ENCODE measurements at places on chromosomes 12 and 14.
A peak's percentile ranks its signal among the peaks of the same experiment; 100 is the strongest.

GRCh38 chr12:92465786-92466295 lies 236.9 kb upstream of the PLEKHG7 start:
- H3K4me1 ChIP-seq: peaks cover 46% of the 10 kb centered on the region
- no peak for DNase-seq
- H3K27ac ChIP-seq: no peak overlapping the region
- no peak overlapping the region for H3K4me3 ChIP-seq

DNA sequence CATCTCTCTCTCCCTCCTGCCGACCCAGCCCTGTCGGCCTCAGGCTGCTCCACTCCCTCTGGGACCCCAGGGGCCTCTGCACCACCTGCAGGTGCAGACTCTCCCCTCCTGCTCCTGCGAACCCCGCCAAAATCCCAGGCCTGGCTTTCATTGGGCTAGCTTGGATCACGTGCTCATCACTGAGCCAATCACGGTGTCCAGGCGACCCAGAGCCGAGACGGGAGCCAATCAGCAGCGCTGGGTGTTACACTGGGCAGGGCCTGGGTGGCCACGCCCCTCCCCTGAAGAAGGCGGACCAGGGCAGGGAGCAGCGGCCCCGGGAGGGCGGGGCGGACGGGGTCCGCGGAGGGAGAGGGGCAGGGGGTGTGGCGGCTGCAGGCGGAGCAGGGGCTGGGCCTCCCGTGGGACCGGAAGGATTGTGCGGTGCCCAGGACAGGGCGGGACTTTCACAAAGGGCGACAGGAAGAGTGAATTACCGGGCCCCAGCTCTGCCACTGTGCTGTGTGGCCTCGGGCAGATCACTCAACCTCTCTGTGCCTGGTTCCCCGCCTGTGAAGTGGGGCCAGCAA lies 66.6 kb upstream of the FBRSL1 start:
- H3K4me3 ChIP-seq: no peak overlapping the region
- no peaks in the 10 kb centered on the region for H3K4me1 ChIP-seq
- no peaks in the 10 kb centered on the region for H3K36me3 ChIP-seq

DNA sequence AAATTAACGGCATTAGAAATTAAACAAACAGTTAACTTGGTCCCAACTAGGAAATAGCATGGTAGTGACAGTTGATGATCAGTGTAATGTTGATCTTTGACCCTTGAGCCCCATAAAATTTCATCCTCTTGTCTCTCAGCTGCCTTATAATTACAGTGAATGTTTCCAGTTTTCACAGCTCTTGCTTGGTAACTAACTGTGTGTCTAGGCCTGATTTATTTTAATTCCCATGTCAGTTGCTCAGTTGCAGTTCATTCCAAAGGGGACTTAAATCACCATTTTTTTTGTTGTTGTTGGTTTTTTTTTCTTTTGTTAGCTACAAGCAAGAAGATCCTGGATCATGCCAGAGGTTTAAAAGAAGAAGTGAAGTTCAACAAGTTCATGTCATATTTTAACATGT lies 1883.7 kb upstream of the FLRT2 start:
- H3K4me1 ChIP-seq: no peaks in the 10 kb centered on the region
- no peak overlapping the region for H3K27ac ChIP-seq
- H3K27me3 ChIP-seq: no peaks in the 10 kb centered on the region
- H3K36me3 ChIP-seq: no peaks in the 10 kb centered on the region

DNA sequence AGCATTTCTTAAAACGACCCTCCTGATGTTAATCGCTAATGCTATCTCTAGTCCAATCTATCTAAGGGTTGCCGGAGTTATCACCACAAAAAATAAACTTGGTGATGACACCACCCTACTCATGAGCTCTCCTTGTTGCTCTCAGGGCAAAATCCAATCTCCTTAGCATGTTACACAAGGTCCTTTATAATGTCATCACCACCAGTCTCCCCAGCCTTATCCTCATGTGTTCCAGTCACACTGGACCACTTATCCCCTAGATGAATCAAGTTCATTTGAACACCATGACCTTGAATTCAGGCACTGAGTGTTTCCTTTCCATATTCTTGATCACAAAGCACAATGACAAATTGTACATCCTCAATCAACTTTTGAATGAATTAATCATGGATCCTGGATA lies 19.0 kb upstream of the DRAM1 start:
- H3K36me3 ChIP-seq: no peaks in the 10 kb centered on the region
- H3K4me3 ChIP-seq: no peak overlapping the region
- peaks cover 19% of the 10 kb centered on the region for H3K4me1 ChIP-seq

DNA sequence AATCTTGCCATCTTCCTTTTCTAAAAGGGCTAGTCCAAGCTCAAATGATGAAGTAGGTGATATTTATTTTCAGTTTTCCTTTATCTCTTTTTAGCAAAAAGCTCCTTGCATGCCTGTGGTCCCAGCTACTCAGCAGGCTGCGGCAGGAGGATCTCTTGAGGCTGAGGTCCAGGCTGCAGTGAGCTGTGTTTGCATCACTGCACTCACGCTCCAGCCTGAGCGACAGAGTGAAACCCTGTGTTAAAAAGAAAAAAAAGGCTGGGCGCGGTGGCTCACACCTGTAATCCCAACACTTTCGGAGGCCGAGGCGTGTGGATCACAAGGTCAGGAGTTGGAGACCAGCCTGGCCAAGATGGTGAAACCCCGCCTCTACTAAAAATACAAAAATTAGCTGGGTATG lies 5.0 kb downstream of the TMEM116 start:
- no peak overlapping the region for H3K4me3 ChIP-seq
- no peaks in the 10 kb centered on the region for H3K36me3 ChIP-seq
- H3K27ac ChIP-seq: no peak overlapping the region
- no peak for DNase-seq

- H3K4me3 ChIP-seq: no peak overlapping the region
- H3K36me3 ChIP-seq: no peaks in the 10 kb centered on the region
- DNase-seq: no peak
- H3K27me3 ChIP-seq: no peaks in the 10 kb centered on the region
- no peak overlapping the region for H3K27ac ChIP-seq
- H3K4me1 ChIP-seq: peaks cover 11% of the 10 kb centered on the region
Observed at GRCh38 chr12:19244312-19244711, 114.8 kb downstream of the PLEKHA5 start.

- DNase-seq: no peak
- H3K27ac ChIP-seq: no peak overlapping the region
- H3K4me1 ChIP-seq: peaks cover 10% of the 10 kb centered on the region
- no peaks in the 10 kb centered on the region for H3K27me3 ChIP-seq
- 0 out of 2 replicates have a peak, but pooled peaks cover 3% of the 10 kb centered on the region for H3K36me3 ChIP-seq
- H3K4me3 ChIP-seq: no peak overlapping the region
Observed at GRCh38 chr12:12741660-12742059, 24.5 kb downstream of the CDKN1B start.

GRCh38 chr14:101397206-101397605 lies 164.1 kb upstream of the DIO3 start:
- H3K36me3 ChIP-seq: no peaks in the 10 kb centered on the region
- H3K4me3 ChIP-seq: no peak overlapping the region
- no peak for DNase-seq

- H3K27ac ChIP-seq: no peak overlapping the region
- no peaks in the 10 kb centered on the region for H3K36me3 ChIP-seq
- no peak overlapping the region for H3K4me3 ChIP-seq
- no peak for DNase-seq
- H3K4me1 ChIP-seq: peaks cover 11% of the 10 kb centered on the region
- peaks cover 2% of the 10 kb centered on the region for H3K27me3 ChIP-seq
Observed at GRCh38 chr14:74402401-74403251, 23.4 kb downstream of the SYNDIG1L start.

DNA sequence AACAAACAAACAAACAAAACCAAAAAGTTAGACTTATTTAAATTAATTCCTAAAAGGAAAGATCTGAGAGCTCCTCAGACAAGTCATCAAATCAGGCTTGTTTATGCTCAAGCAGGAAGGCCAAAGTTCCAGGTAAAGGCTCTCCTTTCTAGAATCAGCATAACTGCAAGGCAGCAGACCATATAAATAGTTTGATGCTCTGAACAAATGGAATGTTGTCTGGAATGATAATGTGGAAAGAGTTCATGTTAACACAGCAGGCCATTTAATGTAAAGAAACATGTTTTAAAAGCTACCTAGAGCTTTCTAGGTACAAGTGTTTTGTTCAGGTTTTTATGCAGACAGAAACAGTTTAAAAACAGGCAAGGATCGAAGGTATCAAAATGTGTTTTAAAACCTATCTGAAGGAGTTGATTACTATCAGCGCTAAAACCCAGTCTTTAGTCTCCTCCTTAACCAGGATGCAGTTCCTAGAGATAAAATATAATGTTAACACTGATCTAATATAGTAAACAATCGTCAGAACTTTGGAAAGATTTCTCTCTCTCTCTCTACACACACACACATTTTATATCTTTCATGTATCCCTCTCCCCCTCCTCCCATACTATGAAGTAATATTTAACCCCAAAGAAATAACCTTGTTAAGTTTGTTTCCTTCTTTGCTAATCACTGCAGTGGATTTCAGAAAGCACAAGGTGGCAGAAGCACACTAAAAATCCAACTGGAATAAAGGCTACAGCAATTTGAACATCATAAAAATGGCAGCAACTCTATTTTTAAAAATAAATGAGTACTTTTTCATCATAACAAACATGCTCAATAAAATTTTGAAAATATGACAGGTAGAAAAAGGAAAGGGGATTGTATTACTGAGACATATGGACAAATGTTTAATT lies 135.5 kb downstream of the PAWR start:
- DNase-seq: no peak
- H3K36me3 ChIP-seq: no peaks in the 10 kb centered on the region
- H3K4me3 ChIP-seq: no peak overlapping the region
- H3K4me1 ChIP-seq: no peaks in the 10 kb centered on the region
- H3K27ac ChIP-seq: no peak overlapping the region
- no peaks in the 10 kb centered on the region for H3K27me3 ChIP-seq

DNA sequence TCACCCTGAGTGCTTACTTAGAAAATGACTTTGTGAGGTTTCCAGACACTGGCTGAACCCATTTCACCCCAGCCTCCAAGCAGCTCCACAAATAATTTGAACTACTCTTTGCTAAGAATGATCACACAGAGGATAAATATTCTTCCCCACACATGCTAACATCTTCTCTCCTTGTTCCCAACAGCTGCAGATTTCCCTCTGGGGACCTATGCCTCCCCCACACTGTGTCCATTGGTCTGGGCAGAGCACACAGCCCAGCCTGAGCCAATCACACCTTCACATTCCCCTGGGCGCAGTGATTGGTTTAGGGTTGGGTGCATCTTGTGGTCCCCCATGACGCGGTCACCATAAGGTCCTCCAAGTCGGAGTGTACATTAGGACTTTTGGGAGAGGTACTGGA lies 6.9 kb downstream of the SDR9C7 start:
- H3K4me1 ChIP-seq: peaks cover 7% of the 10 kb centered on the region
- no peak for DNase-seq
- peaks cover 8% of the 10 kb centered on the region for H3K27me3 ChIP-seq

GRCh38 chr12:70469221-70469820 lies 103.2 kb downstream of the KCNMB4 start:
- no peaks in the 10 kb centered on the region for H3K27me3 ChIP-seq
- H3K27ac ChIP-seq: no peak overlapping the region
- no peaks in the 10 kb centered on the region for H3K4me1 ChIP-seq
- no peaks in the 10 kb centered on the region for H3K36me3 ChIP-seq
- no peak for DNase-seq
- no peak overlapping the region for H3K4me3 ChIP-seq

DNA sequence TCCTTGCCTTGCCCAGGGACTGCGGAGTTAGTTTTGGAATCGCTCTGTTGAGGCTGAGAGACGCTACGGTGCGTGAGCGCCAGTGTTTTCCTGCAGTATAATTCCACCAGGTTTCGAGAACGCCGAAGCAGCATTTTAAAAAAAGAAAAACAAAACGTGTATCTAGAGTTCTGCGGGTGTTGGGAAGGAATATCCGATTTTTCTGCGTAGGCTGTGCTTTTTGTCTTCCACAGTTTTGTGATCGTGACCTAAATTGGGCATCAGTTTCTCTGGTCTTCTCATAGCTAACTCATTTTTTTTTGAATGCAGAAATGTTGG lies 778 bp downstream of the DNM1L start:
- DNase-seq: no peak
- peaks cover 13% of the 10 kb centered on the region for H3K36me3 ChIP-seq
- H3K27me3 ChIP-seq: no peaks in the 10 kb centered on the region
- peak overlapping the region; percentile 84 for H3K27ac ChIP-seq
- H3K4me1 ChIP-seq: peaks cover 25% of the 10 kb centered on the region

DNA sequence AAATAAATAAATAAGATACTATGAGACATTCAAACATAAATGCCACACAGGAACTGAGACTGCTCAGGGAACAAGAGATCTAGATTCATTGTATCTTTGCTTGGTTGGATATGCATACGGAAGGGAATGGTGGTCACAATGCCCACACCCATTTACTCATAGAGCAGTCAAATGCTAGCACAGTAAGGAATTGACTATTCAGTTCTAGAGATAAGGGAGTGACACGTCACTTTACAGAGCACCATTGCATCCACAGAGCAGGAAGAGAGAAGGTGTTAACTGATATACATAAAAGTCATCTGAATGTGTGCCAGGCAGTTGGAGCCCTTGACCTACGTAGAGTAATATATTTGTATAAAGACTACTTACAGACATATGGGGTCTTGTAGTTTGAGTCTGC lies 530.0 kb upstream of the NOVA1 start:
- H3K4me3 ChIP-seq: no peak overlapping the region
- H3K4me1 ChIP-seq: no peaks in the 10 kb centered on the region
- H3K27me3 ChIP-seq: no peaks in the 10 kb centered on the region
- no peak for DNase-seq
- H3K36me3 ChIP-seq: no peaks in the 10 kb centered on the region

GRCh38 chr14:49939884-49940510 lies 47.1 kb downstream of the ARF6 start:
- no peaks in the 10 kb centered on the region for H3K36me3 ChIP-seq
- no peaks in the 10 kb centered on the region for H3K27me3 ChIP-seq
- peak overlapping the region; percentile 25 for H3K27ac ChIP-seq
- no peak overlapping the region for H3K4me3 ChIP-seq
- no peak for DNase-seq
- peaks cover 19% of the 10 kb centered on the region for H3K4me1 ChIP-seq

GRCh38 chr12:114625294-114625851 lies 58.6 kb downstream of the TBX3 start:
- H3K36me3 ChIP-seq: no peaks in the 10 kb centered on the region
- no peak overlapping the region for H3K27ac ChIP-seq
- no peaks in the 10 kb centered on the region for H3K27me3 ChIP-seq
- peak; percentile 56 for DNase-seq

DNA sequence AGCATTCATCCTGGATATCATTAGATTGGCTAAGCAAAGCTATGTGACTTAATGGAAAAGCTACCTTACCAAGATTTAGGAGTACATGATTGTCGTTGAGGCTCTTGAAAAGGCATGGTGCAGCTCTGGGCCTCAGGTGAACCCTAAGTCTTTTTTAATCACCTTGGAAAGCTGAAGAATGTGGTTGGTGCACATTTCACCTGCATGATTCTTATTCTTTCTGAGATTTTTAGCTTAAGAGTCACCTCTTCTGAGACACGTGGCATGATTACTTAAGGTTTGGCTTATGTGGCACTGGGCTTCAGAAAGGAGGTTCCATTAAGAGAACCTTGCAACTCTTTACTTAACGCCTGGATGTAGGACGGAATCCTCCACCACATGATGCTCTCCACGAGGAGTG lies 498.5 kb downstream of the TMEM117 start:
- no peak for DNase-seq
- no peak overlapping the region for H3K4me3 ChIP-seq
- H3K4me1 ChIP-seq: no peaks in the 10 kb centered on the region
- H3K27me3 ChIP-seq: no peaks in the 10 kb centered on the region
- no peak overlapping the region for H3K27ac ChIP-seq
